ENCODE measurements at places on chromosomes 12 and 14. TPM values are rescaled to one million over a fixed set of nuclear protein-coding genes. Genes with fewer than 3 reads are reported as not detected.

The POMT2 gene
- 20.5 TPM for total RNA-seq

The USP15 gene
- total RNA-seq = 79.7 TPM

The ANHX gene
- total RNA-seq = not detected

The LRRK2 gene
- 21.2 TPM for total RNA-seq

The DACT1 gene
- total RNA-seq = 13.7 TPM

The IQSEC3 gene
- 3.6 TPM for total RNA-seq

The PRB2 gene
- total RNA-seq = not detected

The SLC24A4 gene
- 1.2 TPM for total RNA-seq

The LTB4R2 gene
- 2.5 TPM for total RNA-seq

The DAO gene
- total RNA-seq = not detected

The CDH24 gene
- 1.8 TPM for total RNA-seq

The FBLN5 gene
- 186 TPM for total RNA-seq

The GLS2 gene
- total RNA-seq = 0.24 TPM

The NAB2 gene
- 27.0 TPM for total RNA-seq

The DPF3 gene
- total RNA-seq = 0.19 TPM

The HOXC12 gene
- not detected for total RNA-seq

The REM2 gene
- total RNA-seq = 0.23 TPM

The DTD2 gene
- total RNA-seq = 16.5 TPM

The TEX52 gene
- total RNA-seq = not detected

The TRIM9 gene
- 2.7 TPM for total RNA-seq

The PTPRR gene
- 0.52 TPM for total RNA-seq

The ZC2HC1C gene
- 0.46 TPM for total RNA-seq

The VDR gene
- 10.2 TPM for total RNA-seq

The HAL gene
- 1.2 TPM for total RNA-seq

The CDKN3 gene
- total RNA-seq = 1.4 TPM

The INHBE gene
- total RNA-seq = not detected

The NKX2-1 gene
- not detected for total RNA-seq

The ARHGAP9 gene
- 20.7 TPM for total RNA-seq

The CLEC4A gene
- 2.8 TPM for total RNA-seq

The MRPL52 gene
- total RNA-seq = 58.9 TPM

The CELA1 gene
- total RNA-seq = not detected

Data from posterior vena cava (tissue), 2 donors.